Stimulated activated CD4-positive, alpha-beta T cell treated with anti-CD3 and anti-CD28 coated beads, Interleukin-4, amount 100 ng/mL, for 24 hours (primary cell): ENCODE measurements at places on chromosomes 11 and 22.

DNA sequence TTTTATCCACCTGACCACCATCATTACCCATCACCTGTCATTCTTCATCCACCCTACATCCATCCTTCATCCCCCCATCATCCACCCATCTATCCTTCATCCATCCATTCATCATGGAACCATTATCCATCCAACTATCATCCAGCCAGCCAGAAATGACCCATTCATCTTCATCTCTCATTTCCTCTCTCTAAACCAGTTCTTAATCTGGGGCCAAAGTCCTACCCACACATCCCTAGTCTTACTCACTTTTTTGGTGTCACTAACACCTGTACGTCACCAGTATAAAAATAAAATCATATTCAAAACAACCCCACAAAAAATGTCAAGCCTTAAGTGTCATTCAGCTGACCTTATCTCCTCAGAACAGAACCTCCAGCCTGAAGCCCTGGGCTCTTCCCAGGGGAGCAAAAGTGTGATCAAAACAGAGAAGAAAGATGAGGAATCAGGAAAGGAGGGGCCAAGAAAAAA is 12.3 kb downstream of the SPI1 start:
- no peak for DNase-seq

GRCh38 chr11:8959546-8960166 is 4.6 kb downstream of the TMEM9B start:
- peak; percentile 31 for DNase-seq

DNA sequence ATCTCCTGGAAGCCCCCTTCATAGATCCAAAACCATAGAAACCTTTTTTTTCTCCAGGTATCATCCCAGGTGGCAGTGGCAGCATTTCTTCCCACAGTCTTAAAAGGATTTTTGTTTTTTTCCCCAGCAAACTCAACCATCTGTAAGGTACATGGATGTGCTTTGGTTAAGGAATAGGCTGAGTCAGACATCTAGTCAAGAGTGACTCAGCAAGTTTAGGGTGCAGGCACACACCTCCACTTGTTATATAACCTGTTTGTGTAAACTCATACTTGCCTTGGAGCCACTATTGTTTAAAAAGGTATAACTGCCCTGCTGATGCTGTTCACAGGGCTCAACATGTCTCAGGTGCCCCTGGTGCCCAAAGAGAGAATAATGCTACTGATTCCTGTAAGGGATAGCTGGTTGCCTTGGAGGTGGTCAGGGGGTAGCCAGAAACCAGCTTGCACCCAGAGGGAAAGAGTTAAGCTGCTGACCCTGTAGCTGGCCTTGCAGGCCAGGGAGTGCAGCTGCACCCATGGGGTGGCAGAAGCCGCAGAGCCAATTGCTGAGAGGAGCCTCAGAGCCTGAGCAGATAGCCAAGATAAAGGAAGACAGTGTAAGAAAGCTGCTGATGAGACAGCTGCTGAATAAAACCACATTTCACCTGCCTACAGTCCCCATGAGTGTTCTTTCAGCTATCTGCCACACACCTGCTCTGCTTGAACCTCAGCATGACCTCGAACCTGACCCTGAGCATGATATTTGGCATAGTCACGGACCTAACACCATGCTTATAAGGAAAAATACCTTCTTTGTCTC is 1726.1 kb upstream of the RAG2 start:
- no peak for DNase-seq

DNA sequence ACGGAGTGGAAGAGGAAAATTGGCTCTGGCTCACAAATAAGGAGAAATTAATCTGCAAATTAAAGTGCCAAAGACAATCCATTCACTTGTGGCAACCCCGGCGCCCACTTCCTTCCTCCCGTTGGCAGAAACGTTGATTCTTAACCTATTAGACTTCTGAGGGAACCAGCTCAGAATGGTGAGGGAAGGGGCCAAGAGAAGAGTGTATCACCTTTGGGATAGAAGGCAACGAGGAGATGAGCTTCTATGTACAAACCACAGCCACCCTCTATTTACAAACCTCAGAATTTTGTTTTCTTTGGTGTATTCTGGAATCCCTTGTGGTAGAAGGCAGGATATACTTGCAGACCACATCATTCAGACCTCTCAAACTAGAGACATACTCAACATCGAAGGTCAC is 1.1 kb downstream of the MB start:
- DNase-seq, result no peak

DNA sequence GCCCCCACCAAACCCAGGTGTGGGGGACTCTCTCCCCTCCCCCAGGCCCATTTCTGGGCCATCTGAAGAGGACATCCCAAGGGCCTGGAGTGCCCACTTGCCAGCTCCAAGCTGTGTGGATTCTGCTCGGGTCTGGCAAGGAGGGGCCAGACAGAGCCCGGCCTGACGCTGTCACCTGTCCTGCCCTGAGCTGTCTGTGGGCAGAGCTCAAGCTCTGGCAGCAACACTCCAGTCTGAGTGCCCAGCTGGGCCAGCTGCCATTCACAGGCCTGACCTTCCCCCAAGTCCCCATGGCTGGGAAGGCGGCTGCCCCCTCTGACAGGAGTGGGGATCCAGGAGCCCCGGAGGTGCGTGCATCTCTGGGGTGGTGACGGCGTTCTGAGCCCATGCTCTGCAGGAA is 6.2 kb upstream of the PIM3 start:
- DNase-seq, result no peak

DNA sequence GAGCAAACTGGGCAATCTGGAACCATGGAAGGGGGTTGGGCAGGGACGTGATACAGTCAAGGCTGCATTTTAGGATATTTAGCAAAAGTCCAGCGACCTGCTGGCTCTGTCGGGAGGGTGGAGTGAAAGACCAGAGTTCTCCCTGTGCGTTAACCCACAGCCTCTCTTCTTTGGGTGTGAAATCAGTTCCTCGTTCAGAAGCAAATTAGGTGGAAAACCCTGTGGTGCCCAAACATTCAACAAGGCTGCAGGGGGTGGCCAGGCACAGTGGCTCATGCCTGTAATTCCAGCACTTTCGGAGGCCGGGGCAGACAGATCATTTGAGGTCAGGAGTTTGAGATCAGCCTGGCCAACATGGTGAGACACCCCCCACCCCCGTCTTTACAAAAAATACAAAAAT is 5.9 kb downstream of the TMEM151A start:
- DNase-seq, result no peak

- DNase-seq, result no peak
Measured at GRCh38 chr11:122309262-122309925, 193.4 kb upstream of the BLID start.

- DNase-seq, result no peak
Measured at GRCh38 chr11:35466058-35466457, 46.7 kb upstream of the SLC1A2 start.

DNA sequence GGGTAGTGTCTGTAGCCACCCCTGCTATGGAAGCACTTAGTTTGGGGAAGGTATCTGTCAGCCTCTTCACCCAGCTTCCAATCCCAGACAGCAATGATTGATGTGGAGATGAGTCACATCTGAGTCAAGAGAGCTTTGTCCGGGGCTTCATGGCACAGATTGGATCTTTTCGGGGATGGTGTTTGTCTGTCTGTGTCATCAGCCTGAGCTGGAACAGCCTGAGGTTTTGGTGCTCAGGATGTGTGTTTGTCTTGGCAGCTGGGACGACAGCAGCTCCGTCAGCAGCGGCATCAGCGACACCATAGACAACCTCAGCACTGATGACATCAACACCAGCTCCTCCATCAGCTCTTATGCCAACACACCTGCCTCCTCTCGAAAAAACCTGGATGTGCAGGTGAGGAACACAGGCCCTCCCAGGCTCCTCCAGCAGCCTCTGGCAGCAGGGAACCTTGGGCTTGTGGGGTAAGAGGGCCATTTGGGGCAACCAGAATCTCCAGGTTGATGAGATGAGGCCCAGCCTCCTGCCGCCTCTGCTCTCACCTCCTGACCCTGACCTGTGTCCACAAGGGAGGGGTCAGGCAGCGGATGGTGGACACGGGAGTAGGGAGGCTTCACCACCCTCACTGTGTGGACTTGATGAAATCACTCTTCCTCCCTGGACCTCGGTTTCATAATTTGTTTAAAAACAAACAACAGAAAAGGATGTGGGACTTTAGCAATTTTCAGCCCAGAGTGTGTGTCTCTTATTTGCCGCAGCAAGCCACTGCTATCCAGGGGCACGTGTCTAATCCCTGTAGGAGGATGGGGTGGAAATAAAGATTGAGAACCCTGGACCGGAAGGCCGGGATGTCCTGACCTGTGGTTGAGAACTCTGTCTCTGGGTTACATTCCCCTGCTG is 124.3 kb downstream of the DBX1 start:
- DNase-seq, result no peak

GRCh38 chr11:2511421-2512369 is 66.9 kb downstream of the KCNQ1 start:
- no peak for DNase-seq

DNA sequence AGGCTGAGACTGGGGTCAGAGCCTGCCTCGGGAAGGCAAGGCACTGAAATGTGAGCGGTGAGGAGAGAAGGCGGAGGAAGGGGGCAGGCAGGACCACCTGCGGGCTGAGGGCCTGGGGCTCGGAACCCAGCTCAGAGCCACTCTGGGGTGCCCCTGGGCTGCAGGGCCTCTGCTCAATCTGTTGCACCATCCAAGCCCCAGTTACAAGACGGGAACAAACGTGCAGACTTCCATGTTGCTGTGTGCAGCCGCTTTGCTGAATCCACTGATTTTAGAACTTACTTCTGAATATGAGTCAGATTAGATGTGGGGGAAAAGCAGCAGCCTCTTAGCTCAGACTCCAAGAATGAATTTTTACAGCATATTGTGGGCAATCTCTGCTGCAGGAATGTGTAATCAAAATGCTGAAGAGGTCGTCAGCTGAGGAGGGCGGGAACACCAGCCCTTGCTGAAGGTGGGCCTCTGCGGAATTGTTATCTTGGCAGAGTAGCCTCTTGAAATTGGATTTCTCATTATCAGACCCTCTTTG is 21.6 kb downstream of the PARVG start:
- no peak for DNase-seq

DNA sequence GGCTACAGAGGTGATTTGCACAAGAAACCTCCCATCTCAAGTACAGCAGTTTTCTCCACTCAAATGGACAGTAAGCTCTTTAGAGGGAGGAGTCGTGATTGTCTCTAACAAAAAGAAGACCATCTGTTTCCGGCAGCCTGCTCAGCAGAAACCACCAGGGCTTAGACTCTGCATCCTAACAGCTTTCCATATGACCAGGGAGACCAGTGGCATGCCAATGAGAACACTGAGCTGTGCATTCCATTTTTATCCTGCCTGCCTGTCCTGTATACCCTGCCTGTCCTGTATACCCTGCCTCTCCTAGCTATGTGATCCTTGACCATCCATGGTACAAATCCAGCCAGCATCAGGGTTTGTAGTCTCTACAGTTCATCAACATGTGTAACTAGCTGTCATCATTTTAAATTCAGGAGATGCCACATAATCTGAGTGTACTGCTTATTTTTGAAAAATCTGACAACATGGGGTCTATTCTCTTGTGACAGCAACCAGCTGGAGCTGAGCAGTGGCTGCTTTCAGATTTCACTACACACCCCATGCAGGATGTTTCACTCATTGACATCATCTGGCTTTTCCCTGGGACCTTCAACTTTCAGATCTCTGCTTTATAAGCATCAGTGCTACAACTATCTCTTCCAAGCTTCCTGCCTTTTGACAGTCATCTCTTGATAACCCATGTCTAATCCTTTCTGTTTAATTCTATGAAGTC is 50.5 kb upstream of the POU2AF2 start:
- no peak for DNase-seq

GRCh38 chr22:31872209-31872608 is 72.1 kb upstream of the YWHAH start:
- DNase-seq, result no peak
